ENCODE measurements at places on chromosomes 16 and 17. TPM values are rescaled to one million over a fixed set of nuclear protein-coding genes. Genes with fewer than 3 reads are reported as not detected.

DNA sequence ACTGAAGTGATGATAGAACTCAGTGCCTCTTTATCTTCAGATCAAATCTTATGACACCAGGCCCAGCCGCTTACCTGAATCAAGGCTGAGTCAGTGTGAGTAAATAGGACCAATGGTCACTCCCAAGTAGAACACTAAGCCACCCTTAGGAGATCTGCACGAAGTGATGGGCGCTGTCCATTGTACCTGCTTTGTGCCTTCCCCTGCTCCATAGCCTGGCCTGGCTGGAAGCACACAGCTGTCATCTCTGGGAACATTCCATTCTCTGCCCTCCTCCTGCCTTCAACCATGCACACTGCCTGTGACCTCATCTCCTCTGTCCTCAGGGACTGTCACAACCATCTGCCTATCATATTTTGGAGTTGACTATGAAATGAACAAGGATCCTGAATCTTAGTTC, 279.5 kb upstream of the ASIC2 start:
- no peak for DNase-seq

DNA sequence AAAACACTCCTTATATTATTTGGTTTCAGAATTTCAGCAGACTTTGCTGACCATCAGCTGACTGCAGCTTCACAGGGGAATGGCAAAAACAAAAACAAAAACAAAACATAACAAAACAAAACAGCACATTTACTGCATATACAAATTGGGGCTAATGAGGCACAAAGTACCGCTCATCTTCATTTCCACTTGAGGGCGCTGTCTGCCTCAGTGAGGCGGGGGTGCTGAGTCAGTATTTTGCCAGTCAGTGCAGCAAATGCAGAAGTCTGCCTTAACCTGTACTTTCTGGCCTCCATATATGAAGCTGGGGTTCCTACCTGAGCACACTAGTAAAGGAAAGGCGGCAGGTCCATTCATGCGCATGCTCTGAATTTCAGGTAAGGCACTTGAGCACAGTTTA, 13.5 kb upstream of the DYNLRB2 start:
- no peak for DNase-seq

- no peak for DNase-seq
Measured at GRCh38 chr17:49365667-49366066, 3.6 kb upstream of the ZNF652 start.

- peak; percentile 56 for DNase-seq
Measured at GRCh38 chr17:73976676-73977521, 226.6 kb upstream of the RPL38 start.

GRCh38 chr16:71883849-71884638, at the start of gene ZNF821:
TSS of gene ZNF821 (minus strand) at chr16:71884182. CDS start at chr16:71879946, 4,236 bp downstream.
- DNase-seq, result peak; percentile 83

- DNase-seq, result no peak
Measured at GRCh38 chr17:67863624-67864247, 38.4 kb downstream of the BPTF start.

The MMP25 gene
- total RNA-seq, result 1.1 TPM

DNA sequence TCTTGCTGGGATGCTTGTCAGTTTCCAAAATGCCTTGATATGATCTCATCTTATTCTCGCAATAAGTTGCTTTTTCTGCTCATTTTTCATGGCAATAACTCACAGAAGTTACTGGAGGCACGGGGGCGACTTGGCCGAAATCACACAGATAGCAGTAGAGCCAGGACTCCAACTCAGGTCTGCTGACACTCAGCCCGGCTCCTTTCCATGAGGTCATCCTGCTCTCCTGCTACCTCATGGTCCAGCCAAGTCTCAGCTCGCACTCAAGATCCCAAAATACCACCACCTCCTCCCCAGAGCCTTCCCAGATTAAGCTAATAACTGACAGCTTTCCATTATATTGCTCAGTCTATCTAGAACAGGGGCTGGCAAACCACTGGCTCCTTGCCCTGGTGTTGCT, 269.5 kb downstream of the MAP2K4 start:
- DNase-seq, result no peak

DNA sequence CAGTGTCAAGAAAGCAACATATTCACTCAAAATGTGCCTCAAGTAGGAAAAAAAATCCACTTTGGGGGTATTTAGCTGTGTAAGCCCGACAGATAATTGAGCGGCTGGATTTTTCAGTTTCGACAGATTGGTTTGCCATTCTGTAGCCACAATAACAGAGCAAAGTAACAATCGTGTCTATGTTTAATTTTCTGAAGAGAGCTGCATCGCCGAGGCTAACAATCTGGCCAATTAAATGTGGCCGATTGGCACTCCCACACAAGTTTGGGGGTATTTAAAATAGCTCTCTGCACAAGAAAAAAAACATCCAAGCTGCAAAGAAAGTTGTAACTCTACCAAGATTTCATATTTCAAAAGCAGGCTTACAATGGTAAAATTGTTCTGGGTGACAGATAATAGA, 99.7 kb upstream of the CDH13 start:
- no peak for DNase-seq

DNA sequence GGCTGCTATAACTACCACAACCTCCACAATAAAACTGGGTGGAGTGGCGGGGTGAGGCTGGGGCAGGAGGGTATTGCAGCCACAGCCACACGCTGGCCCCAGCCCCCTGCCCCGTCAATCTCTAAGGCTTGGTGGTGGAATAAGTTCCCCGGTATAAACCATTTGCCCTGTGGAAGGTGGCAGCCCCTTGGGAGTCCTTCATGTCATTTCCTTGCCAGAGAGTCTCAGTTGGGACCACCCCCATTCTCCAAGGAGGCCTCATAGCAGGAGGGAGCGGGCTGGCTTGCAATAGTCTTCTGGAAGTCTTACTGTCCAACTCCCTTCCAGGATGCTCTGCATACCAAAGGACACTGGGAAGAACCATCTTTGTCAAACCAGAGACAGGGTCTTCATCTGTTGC, 19.4 kb downstream of the CD300A start:
- no peak for DNase-seq

DNA sequence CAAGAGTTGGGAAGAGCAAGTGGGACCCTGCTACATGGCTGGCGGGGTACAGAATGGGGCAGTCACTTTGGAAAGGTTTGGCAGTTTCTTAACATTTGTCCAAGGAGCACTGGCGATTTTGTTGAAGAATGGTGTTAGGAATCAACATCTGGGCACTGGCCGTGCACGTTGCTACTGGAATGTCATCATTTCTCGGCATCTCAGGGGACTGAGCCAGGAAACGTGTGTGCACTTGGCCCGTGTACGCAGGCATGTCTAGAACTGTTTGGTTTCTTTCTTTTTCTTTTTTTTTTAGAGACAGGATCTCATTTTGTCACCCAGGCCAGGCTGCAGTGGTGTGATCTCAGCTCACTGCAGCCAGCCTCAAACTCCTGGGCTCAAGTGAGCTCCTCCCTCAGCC, 17.3 kb upstream of the FOXK2 start:
- DNase-seq, result no peak

DNA sequence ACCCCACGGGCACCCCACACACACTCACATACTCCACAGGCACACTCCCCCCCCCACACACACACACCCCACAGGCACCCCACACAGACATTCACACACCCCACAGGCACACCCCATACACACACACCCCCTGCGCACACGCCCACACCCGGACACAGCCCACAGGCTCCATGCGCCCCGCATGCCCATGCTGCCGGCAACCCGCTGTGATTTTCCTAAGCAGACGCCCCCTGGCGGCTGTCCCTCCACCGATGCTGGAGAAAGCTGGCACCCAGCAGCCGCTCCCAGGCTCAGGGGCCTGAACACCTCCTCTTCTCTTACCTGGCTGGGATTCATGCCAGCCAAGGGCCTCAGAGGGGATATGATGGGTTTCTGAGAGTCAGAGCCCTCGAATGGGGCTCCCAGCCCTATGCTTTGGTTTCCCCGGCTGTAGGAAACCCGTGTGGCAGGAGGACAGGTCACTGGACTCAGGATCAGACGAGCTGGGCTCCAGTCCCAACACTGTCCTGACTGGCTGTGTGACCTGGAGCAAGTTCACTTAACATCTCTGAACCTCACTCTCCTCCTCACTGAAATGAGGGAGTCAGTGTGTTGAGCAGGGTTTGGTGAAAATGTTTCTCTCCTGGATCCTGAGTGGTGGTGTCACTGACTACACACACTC, 19.6 kb upstream of the TNFRSF13B start:
- peak; percentile 94 for DNase-seq

- no peak for DNase-seq
Measured at GRCh38 chr16:12084436-12084835, 107.9 kb downstream of the SNX29 start.
